ENCODE measurements at places on chromosomes 12 and 14. TPM values are rescaled to one million over a fixed set of nuclear protein-coding genes. Genes with fewer than 3 reads are reported as not detected.

PGF gene
- 43.1 TPM for total RNA-seq

TPPP2 gene
- total RNA-seq: not detected

PHETA1 gene
- total RNA-seq: 6.0 TPM

PTPRR gene
- not detected for total RNA-seq

CBLN3 gene
- total RNA-seq: 3.4 TPM

FGF6 gene
- total RNA-seq: not detected

All from cardiac atrium fibroblast (primary cell).